ENCODE measurements at places on chromosomes 1 and 21. TPM values are rescaled to one million over a fixed set of nuclear protein-coding genes. Genes with fewer than 3 reads are reported as not detected.
A peak's percentile ranks its signal among the peaks of the same experiment; 100 is the strongest.

SHISA4 gene
- total RNA-seq = 48.9 TPM

CGN gene
- 9.7 TPM for total RNA-seq

USP33 gene
- total RNA-seq = 96.2 TPM

SH3D21 gene
- 25.1 TPM for total RNA-seq

ADAMTS5 gene
- total RNA-seq = 20.6 TPM

DNA sequence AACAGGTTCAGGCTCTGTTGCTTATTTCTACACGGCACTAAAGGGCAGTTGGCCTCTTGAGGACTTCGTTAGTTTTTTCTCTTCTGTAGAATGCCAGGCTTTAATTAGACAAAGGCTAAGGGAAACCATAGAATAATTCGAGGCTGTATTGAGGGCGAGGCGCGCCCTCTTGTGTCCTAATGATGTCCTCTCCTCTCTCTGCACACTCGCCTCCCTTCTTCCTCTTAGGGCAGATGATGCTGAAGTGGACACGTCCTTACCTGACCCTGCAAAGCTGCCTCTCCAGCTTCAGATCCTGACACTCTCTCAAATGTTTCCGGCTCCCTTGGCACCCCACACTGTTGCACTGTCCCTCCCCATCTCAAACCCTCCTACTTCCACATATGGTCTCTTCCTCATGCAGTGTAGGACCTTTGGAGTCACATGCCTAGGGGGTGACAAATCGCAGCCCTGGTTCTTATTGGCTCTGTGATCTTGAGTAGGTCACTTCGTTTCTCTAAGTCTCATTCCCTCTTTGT is 1.9 kb upstream of the ZSCAN20 start:
- H3K27me3 ChIP-seq = no peaks in the 10 kb centered on the region
- peak; percentile 83 for DNase-seq
- peaks cover 11% of the 10 kb centered on the region for H3K4me1 ChIP-seq
- H3K27ac ChIP-seq = no peak overlapping the region

- H3K4me3 ChIP-seq = no peak overlapping the region
- no peaks in the 10 kb centered on the region for H3K4me1 ChIP-seq
- H3K27ac ChIP-seq = no peak overlapping the region
- DNase-seq = no peak
These were observed 1.5 kb upstream of the FCMR start for GRCh38 chr1:206923009-206923960.

GRCh38 chr1:185957441-185958363 is 223.5 kb downstream of the HMCN1 start:
- no peak for DNase-seq
- H3K4me3 ChIP-seq = no peak overlapping the region
- no peaks in the 10 kb centered on the region for H3K27me3 ChIP-seq
- H3K36me3 ChIP-seq = no peaks in the 10 kb centered on the region
- no peaks in the 10 kb centered on the region for H3K4me1 ChIP-seq
- no peak overlapping the region for H3K27ac ChIP-seq

DNA sequence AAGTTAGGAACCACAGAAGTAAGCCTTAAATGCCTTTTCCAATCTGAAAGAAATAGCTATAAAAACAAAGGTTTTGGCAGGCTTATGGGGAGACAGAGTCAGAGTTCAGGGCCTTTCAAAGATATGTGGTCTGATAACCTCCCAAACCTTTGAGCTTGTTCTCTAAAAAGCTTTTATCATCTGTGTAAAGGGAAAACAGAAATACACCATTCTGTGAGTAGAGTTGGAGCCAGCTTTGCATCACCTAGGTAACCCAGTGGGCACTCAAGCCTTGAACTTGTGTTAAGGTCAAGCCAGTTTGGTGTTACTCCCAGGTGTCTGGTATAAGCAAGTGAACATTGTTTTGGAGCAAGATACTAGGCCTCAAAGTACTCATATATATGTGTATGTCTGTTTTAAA is 50.1 kb downstream of the LAMC1 start:
- no peaks in the 10 kb centered on the region for H3K36me3 ChIP-seq
- H3K4me3 ChIP-seq = no peak overlapping the region
- H3K27me3 ChIP-seq = no peaks in the 10 kb centered on the region
- peaks cover 51% of the 10 kb centered on the region for H3K4me1 ChIP-seq

DNA sequence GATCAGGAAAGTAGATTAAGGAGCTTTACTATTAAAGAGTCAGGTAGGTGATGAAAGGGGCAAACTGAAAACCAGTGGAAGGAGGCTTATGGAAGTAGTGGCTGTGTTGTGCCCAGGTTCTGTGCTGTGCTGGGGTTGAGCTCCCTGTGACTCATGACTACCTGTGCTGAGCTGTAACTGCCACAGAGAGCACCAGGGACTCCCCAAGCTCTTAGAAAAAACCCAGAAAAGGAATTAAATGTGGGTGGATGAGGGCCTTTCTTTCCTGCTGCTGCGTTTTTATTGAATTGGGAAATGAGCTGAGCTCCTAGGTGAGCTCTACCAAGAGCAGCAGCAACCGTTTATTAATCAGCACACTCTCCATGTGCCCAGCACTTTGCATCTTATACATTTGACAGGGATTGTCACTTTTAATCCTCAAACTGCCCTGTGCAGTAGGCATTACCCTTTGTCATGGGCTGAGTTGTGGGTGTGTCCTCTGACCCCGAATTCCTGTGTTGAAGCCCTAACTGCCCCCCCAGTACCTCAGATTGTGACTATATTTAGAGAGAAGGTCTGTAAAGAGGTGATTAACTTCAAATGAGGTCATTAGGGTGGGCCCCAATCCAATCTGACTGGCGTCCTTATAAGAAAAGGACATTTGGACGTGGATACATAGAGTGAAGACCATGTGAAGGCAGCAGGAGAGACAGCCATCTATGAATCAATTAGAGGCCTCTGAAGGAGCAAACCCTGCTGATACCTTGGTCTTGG is 65.4 kb downstream of the AK4 start:
- DNase-seq = no peak
- H3K27ac ChIP-seq = no peak overlapping the region
- H3K4me3 ChIP-seq = no peak overlapping the region
- no peaks in the 10 kb centered on the region for H3K36me3 ChIP-seq
- no peaks in the 10 kb centered on the region for H3K27me3 ChIP-seq

GRCh38 chr1:53061859-53062707 is at the start of gene PODN:
Gene PODN (plus strand): TSS chr1:53062213. CDS start chr1:53069856, 7,643 bp downstream.
- peak within 1 kb of the TSS; percentile 49 for H3K4me3 ChIP-seq
- no peak within 1 kb of the TSS for H3K27ac ChIP-seq
- H3K27me3 ChIP-seq = peaks cover 5% of the 10 kb centered on the region
- no peaks in the 10 kb centered on the region for H3K36me3 ChIP-seq

DNA sequence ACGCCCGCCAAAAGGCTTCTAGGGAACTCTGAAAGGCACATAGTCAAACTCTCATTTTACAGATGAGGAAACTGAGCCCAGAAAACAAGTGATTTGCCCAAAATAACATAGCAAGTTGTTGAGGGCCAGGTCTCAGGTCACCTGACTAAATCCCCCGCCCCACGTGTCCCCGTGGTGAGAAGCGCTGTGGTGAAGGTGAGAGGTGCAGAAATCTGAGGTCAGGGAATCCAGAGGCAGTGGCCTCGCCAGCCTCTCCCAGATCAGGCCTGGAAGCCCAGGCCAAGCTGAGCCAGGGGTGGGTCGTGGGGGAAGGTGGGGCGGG is 5.1 kb downstream of the HDGF start:
- H3K4me1 ChIP-seq = peaks cover 52% of the 10 kb centered on the region
- peaks cover 18% of the 10 kb centered on the region for H3K36me3 ChIP-seq
- H3K27ac ChIP-seq = peak overlapping the region; percentile 99
- H3K4me3 ChIP-seq = peak overlapping the region; percentile 99
- H3K27me3 ChIP-seq = no peaks in the 10 kb centered on the region

GRCh38 chr1:8493916-8494540 is 176.1 kb downstream of the SLC45A1 start:
- H3K27ac ChIP-seq = no peak overlapping the region
- peaks cover 22% of the 10 kb centered on the region for H3K4me1 ChIP-seq

GRCh38 chr1:174789399-174789798 is 210.3 kb upstream of the CACYBP start:
- H3K4me3 ChIP-seq = no peak overlapping the region
- no peaks in the 10 kb centered on the region for H3K36me3 ChIP-seq
- DNase-seq = no peak
- H3K27ac ChIP-seq = no peak overlapping the region
- H3K4me1 ChIP-seq = peaks cover 6% of the 10 kb centered on the region
- no peaks in the 10 kb centered on the region for H3K27me3 ChIP-seq

- DNase-seq = no peak
- H3K4me3 ChIP-seq = no peak overlapping the region
- H3K27me3 ChIP-seq = no peaks in the 10 kb centered on the region
- peaks cover 9% of the 10 kb centered on the region for H3K4me1 ChIP-seq
- H3K36me3 ChIP-seq = no peaks in the 10 kb centered on the region
- no peak overlapping the region for H3K27ac ChIP-seq
These were observed 528.5 kb downstream of the PLPP3 start for GRCh38 chr1:56050911-56051310.

GRCh38 chr1:28508435-28508754 is 2.6 kb downstream of the RCC1 start:
- peaks cover 40% of the 10 kb centered on the region for H3K36me3 ChIP-seq
- H3K4me3 ChIP-seq = no peak overlapping the region
- no peaks in the 10 kb centered on the region for H3K27me3 ChIP-seq
- no peak for DNase-seq
- peaks cover 48% of the 10 kb centered on the region for H3K4me1 ChIP-seq

- no peak overlapping the region for H3K4me3 ChIP-seq
- H3K27me3 ChIP-seq = no peaks in the 10 kb centered on the region
- no peaks in the 10 kb centered on the region for H3K36me3 ChIP-seq
- no peaks in the 10 kb centered on the region for H3K4me1 ChIP-seq
- no peak overlapping the region for H3K27ac ChIP-seq
These were observed 54.4 kb upstream of the RIPK4 start for GRCh38 chr21:41821081-41821755.

GRCh38 chr1:151292207-151293030 is 10.3 kb downstream of the ZNF687 start:
- peaks cover 3% of the 10 kb centered on the region for H3K4me1 ChIP-seq
- DNase-seq = no peak
- no peak overlapping the region for H3K4me3 ChIP-seq

DNA sequence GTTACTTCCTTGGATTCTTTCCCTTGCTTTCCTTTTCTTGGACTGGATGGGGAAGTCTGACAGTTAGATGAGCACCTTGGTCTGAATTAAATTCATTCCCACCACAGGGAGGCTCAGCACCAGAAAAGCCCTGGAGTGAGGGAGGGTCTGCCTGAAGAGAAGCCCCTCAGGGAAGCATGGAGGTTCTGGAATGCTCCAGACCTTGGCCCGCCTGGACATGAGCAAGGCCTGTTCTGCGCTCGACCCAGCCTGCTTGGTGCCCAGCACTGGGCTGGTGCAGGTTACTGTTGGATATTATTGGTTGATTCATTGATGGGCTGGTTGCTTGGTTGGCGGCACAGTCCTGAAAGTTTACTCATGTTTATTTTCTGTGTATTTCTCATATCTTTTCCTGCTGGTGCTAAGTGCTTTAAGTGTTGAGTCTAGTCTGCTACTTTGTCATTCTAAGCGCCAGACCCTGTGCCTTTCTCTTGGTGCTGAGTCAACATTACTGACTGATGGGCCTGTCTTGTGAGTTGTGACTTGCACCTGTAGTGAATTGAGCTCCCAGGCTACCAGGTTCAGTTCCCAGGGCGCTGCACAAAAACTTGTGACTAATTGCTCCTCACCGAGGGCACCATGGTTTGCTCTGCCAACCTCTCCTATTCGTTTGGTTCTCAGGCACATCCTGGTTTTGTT is 538.5 kb downstream of the KIF26B start:
- DNase-seq = no peak
- no peaks in the 10 kb centered on the region for H3K36me3 ChIP-seq
- H3K4me1 ChIP-seq = no peaks in the 10 kb centered on the region
- H3K27ac ChIP-seq = no peak overlapping the region
- H3K27me3 ChIP-seq = no peaks in the 10 kb centered on the region

DNA sequence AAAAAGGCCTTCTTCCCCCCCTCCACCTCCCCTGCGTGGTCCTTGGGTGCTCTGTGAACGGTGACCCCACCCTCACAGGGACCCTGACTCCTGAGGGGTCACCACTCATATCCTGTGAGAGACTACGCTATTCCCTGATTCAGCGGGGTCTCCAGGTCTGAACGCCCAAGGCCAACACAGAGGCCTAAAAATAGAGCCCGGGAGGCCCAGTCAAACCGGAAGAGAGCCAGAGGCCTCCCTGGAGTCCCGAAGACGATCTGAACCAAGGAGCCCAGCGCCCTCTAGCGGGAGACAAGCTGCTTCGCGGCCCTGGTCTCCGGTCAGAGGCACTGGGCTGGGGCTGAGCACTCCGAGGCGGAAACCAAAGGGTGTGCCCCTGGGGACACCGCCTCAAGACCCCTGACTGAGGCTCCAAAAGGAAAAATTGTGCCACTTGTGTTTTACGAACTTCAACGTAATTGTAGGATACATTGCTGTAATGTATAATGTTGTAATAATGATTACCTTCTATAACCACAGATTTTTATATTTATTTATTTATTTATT is 42.4 kb upstream of the PSEN2 start:
- peak overlapping the region; percentile 41 for H3K27ac ChIP-seq
- peaks cover 12% of the 10 kb centered on the region for H3K4me1 ChIP-seq
- peak; percentile 91 for DNase-seq
- no peak overlapping the region for H3K4me3 ChIP-seq

GRCh38 chr21:45607021-45607908 is 36.3 kb upstream of the PCBP3 start:
- H3K4me1 ChIP-seq = no peaks in the 10 kb centered on the region
- H3K27ac ChIP-seq = no peak overlapping the region
- no peaks in the 10 kb centered on the region for H3K27me3 ChIP-seq
- H3K4me3 ChIP-seq = no peak overlapping the region
- DNase-seq = no peak
- no peaks in the 10 kb centered on the region for H3K36me3 ChIP-seq

DNA sequence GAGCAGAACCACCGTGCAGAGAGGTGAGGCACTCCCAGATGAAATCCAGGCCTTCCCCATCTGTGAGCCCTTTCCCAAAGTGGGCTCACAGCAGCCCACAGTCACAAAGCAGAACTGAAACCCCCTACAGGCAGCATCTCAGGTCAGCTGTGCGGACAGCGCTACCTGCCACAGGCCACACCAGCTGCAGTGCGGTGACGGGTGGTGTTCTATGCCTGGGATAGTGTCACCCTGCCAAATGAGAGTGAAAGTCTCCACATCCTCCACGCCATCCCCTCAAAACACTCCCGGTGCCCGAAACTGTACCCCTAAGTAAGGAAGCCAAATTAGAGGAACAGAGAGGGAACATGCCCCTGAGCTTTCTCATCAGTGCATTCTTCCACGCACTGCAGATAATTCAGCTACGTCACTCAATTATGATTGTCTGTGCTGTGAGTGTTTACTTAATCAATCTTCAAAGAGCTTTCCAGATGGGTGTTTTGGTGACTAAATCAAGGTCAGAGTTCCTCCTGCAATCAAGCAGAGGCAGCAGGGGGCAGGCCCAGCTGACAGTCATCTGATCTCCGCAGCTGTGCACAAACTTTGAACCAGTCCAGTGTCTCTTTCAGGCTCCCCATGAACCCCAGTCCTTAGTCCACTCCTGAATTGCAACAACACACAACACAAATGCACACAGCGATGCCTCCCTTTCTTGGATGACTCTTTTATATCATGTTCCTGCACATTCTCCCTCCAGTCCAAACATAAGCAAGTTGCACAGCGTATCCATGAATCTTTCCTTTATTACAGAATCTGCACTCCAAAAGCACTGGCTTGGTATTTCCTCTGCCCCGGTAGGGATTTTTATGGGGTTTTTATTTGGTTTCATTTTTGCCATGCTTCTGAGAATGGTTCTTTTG is 150.0 kb downstream of the TOMM20 start:
- DNase-seq = no peak
- H3K4me1 ChIP-seq = peaks cover 30% of the 10 kb centered on the region
- peak overlapping the region; percentile 75 for H3K27ac ChIP-seq
- no peaks in the 10 kb centered on the region for H3K27me3 ChIP-seq
- no peaks in the 10 kb centered on the region for H3K36me3 ChIP-seq

All from thyroid gland (tissue), 4 donors.